NCI-H345 (cell line): ENCODE measurements at places on chromosomes 2 and 18.

DNA sequence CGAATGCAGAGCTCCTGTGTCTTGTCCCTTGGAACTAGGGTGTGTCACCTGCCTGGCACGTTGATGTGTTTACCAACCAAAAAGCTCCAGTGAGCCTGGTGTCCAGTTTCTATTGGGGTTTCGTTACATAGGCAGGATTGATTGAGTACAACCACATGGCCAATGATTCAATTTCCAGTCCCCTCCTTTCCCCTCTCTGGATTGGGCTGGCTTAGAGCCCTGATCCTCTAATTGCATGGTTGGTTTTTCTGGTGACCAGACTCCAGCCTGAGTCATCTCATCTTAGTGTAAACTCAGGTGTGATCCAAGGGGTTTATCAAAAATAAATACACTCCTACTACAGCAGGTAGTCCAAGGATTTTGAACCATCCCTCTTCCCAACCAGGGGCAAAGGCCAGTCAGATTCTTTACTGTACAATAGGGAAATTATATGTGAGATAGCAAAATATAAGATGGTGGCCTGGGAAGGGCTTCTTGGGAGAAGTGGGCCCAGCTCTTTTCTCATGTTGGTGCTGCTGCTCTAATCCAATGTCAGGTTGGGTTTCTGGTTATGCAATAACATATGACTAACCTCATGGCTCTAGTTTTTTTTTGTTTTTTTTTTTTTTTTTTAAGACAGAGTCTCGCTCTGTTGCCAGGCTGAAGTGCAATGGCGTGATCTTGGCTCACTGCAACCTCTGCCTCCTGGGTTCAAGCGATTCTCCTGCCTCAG is 64.7 kb upstream of the MGAT5 start:
- no peak for DNase-seq

DNA sequence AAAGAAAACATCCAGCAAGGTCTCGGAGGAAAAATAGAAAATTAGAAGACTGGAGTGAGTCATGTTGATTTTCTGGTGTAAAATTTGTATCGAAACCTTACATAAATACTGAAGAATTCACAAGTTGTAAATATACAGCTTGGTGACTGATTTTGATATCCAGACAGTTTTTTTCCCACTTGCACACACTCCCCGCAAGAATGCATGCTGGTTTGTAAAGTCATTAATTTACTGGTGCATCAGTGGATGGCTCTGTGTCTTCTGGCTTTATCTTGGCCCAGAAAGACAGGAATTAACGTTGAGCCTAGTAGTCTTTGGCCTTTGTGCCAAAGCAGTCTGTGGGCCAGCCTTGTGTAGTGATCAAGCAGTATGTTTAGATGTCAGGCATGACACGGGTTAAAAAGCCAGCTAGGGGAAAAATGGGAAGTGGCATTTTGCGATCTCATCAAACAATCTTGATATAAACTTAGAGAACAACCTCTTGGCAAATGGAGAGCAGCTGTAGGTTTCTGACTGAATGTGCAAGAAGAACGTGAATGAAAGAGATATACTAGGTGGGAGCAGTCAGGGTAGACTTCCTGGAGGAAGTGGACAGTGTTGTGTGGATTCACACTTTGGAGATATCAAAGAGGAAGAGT is 22.7 kb upstream of the CASP8 start:
- DNase-seq: no peak

DNA sequence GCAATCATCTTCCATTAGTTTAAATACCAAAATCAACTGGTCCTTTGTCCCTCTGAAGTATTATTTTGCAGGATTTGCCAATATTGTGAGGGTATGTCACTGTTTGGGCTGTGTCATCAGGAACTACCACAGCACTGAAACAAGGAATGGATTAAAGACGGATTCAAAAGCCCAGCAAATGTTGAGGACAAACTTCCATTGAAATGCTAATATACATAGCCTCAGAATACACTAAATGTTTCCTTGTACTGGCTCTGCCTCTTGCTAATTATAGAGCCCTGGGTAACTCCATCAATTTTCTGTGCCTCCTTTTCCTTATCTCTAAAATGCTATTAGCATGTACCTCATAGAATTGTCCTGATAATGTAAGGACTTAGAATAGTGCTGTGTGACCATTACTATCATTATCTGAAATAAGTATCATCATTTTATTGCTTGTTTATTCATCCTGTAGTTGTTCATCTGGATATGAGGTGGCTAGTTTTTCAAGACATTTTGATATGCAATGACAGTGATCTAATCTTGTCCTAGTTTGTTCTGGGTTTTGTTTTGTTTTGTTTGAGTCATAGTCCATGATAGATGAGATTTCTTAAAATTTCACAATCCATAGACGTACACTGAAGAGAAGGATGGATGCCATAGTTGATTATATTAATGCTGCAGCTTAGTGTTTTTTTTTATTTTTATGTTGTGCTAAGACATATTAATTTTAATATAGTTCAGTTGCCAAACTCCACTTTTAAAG is 333.4 kb upstream of the KCNH7 start:
- no peak for DNase-seq

GRCh38 chr2:121338281-121338680 is 53.3 kb upstream of the TFCP2L1 start:
- peak; percentile 13 for DNase-seq

DNA sequence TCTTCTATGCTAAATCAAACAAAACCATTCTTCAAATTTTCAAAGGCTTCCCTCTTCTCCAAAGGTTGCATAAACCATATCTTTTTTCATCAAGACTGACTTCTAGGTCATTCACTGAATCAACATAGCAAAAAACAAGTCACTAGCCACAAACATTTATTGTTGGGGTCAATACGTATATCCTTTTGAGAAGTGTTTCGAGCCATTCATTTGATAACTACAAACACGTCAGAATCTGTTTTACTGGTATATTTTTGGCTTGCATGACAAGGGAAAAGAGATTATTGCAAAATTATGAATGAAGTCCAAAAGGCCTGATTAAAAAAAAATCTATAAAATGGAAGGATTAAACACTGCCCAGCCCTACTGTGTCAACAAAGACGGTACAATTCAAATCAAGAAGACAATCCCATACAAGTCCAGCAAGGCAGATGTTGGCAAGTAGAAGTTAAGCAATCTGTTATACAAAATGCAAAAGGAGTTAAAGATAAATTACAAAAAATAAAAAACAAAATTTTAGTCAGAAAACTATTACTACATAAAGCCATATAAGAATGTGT is 222.4 kb downstream of the SRBD1 start:
- DNase-seq: no peak

DNA sequence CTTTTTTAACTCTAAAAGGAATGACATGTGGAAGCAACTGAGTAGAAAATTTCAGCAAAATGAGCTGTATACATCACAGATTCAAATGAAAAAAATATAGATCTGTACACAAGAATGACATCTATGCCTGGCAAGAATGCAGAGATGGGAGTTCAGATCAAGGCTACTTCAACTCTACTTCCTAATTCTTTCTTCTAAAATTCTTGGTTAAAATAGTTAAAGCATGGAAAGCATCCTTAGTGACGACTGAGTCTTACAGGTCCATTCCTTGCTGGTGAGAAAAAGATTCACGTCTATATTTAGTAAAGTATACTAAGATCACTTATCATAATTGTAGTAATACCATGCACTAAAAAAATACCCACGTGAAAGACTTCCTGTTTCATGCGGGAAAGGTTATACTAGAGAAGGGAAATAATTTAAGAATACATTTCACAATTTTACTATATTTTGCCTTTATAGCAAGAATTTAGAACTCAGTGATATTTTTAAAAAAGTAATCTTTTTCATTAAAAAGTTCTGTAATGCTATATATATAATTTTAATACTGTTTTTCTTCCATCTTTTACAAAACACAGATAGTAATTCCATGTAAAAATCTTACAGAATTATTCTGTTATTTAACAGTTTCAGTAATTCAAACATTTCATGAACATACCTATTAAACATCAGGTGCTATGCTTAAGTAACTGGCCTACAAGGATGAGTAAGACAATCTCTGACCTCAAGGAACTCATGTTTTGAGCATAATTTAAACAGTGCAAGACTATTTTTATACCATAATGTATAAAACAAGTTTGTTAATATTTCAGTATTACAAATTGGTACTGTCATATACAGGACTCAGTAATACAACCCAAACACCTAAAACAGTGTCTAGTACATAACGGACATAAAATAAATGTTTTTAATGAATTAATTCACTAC is 159.6 kb downstream of the BAZ2B start:
- DNase-seq: no peak

DNA sequence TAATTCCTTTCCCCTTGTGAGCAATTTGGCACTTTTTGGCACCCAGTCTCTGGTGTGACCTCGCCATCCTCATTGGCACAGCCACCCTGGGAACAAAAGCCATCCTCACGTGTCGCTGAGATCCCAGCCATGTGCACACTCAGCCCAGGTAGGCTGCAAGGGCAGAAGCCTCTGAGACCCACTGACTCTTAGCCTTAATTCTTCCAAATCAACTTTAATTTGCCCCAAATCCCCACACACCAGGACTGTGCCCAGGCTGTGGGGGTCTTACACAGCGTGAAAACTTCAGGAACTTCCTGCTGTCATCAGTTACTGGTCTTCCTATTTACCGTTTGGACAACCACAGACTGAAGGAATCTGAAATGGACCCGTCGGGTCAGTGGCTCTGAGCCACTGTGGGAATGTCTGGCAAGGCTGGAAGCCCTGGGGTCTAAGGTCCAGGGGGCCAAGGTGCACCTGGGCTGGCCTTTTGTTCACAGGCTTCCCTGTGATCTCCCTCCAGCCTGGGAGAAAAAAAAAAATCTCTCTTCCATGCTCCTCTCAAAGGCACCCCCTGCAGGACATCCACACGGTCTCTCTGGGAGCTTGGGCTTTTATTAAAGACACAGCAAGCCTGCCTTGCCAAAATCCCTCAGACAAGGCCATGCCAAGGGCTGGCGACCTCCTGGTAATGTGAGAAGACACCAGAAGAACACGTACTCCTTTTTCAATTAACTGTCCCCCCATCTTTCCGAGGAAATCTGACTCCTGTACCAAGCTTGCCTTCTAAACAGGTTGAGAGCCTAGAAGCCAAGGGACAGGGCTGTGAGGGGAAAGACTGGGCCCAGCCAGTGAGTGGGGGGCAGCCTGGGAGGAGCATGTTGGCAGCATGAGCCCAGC is 42.1 kb upstream of the LAPTM4A start:
- peak; percentile 51 for DNase-seq

GRCh38 chr18:24514439-24514838 is 54.0 kb downstream of the HRH4 start:
- DNase-seq: no peak

DNA sequence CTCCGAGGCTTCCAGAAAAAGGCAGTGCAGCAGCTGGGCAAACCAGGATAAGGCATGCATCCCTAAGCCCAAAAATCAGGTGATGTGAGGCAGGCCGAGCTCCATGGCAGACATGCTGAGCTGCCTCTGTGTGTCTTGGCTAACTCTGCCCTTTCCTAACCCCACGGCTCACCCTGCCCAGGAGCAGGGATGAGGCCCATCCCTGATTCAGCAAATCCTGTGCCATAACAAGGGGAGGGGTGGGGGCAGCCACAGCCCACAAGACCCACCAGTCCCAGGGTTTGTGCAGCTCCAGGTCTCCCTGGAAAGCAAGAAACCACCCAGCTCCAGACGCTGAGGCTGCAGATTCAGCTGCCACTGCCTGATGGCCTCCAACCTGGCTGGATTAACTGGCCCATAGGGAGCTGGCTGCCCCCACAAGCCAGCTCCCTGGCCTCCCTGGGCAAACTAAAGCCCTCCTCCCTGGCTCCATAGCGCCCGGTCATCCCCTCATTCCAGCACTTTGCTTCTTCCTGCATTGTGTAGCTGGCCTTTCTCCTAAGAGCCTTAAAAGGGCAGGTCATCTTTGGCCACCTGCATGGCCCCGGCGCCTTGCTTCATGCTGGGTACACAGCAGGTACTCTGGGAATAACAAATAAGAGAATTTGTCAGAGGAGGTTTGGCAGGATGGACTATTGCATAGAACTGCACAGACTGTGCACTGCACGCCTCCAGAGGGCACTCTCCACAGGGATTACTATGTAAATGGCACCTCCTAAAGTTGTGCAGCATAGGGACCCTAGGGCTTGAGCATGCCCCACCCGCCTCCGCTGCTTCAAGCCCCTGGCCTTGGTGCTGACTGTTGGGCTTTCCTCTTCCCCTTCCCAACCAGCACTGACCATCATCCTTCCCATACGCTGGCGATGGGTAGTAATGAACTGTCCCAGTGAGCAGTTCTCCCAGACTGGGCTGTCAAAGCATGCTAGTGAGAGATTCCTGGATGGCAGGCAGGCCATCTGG is 10.7 kb downstream of the STEAP3 start:
- DNase-seq: peak; percentile 18

GRCh38 chr2:23803965-23804542 is 122.9 kb downstream of the ATAD2B start:
- DNase-seq: no peak

- DNase-seq: no peak
Observed at GRCh38 chr2:102939207-102939606, 177.4 kb downstream of the TMEM182 start.

- DNase-seq: no peak
Observed at GRCh38 chr2:120432976-120433815, 87.3 kb downstream of the INHBB start.

- no peak for DNase-seq
Observed at GRCh38 chr2:221310730-221311129, 261.4 kb downstream of the EPHA4 start.

- DNase-seq: no peak
Observed at GRCh38 chr2:111041398-111042202, 79.1 kb upstream of the BCL2L11 start.

DNA sequence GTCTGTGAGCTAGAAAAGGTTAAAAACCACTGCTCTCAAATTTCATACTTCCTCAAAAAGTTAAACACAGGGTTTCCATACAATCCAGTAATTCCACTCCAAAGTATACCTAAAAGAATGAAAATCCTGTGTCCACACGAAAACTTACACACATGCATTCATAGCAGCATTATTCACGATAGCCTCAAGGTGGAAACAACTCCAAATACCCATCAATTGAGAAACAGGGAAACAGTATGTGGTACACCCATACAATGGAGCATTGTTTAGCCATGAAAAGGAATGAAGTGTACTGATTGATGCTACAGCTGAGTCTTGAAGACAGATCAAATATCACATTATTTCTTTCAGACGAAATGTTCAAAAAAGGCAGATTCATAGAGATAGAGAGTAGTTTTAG is 36.7 kb downstream of the UXS1 start:
- DNase-seq: no peak

- no peak for DNase-seq
Observed at GRCh38 chr2:190746971-190747761, 98.3 kb downstream of the NAB1 start.
